Globus pallidus (tissue), 1 donor: ENCODE measurements at places on chromosomes 2 and 18.

- DNase-seq, result no peak
These were observed 1.5 kb upstream of the SLC30A3 start for GRCh38 chr2:27264253-27264752.

DNA sequence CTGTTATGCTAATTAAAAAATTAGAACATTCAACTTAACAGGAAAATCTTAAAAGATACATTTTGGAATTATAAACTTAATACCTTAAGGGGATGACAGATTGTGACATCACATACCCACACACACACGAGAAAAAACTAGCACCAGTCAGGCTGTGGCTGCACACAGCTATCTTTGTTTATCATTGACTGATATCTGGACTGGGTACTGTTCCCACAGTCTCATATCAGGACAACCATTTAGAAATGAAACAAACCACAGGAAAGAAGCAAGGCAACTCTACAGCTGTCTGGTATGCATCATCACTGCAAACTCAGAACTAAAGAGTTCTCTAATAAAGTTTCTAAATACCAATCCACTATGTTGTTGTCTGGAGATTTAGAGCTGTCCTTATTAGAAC is 210.9 kb upstream of the SMAD7 start:
- no peak for DNase-seq

DNA sequence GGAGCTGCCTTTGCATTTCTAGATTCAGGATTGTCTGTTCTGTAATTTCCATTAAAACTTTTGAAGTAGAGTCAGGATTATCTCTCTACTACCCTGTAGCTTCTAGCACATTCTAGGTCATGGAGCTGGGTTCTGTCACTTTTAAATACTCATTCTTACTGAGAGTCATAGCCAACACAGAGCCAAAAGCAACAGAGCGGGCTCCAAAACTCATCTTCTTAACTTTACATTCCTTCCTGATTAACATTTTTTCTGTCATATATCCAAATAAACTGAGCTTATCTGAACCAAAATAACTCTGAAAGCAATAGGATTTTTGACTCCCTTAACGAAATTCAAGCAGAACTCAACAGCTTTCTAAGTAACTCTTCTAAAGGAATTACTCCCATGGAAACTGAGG is 12.9 kb downstream of the PREPL start:
- DNase-seq, result no peak

- DNase-seq, result no peak
These were observed 94.7 kb upstream of the CDC42EP3 start for GRCh38 chr2:37766106-37766505.

DNA sequence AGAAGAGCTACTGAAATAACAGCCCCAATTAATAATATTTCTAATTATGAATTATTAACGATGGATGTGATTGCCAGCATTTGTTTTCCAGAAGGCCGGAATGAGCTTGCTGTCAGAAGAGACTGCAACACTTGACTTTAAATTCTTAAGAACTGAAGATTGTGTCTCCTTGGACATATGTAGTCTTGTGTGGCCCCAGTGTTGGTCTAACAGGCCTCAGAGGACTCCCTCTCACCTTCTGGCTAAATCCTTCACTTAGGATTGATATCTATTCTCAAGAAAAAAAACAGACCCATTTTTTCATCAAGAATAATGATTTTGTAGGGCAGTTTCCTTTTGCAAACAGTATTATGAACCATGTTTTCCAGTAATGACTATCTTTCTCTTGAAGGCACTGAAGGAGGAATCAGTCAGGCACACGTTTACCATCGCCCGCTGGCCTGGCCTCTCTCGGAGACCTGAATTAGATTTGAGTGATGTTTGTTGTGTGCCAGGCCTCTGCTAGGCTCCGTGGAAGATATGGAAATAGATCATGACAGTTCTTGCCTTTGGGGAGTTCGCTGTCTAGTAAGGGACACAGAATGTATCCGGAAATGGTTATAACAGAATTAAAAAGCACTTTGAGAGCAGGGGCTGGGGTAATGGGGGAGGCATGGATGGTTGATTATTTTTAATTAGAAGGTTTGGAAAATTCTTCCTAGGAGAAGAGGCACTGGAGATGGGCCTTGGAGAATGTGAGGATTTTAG is 258.0 kb downstream of the MYCN start:
- no peak for DNase-seq

DNA sequence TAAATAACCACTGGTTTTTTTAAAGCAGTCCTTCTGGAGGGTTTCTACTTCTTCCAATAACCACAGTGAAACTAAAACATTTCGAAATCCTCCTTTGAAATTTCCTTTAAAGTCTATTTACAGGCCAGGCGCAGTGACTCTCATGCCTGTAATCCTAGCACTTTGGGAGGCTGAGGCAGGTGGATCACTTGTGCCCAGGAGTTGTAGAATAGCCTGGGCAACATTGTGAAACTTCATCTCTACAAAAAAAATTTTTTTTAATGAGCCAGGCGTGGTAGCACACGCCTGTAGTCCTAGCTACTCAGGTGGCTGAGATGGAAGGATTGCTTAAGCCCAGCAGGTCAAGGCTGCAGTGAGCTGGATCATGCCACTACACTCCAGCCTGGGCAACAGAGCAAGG is 15.2 kb downstream of the KIDINS220 start:
- DNase-seq, result no peak

DNA sequence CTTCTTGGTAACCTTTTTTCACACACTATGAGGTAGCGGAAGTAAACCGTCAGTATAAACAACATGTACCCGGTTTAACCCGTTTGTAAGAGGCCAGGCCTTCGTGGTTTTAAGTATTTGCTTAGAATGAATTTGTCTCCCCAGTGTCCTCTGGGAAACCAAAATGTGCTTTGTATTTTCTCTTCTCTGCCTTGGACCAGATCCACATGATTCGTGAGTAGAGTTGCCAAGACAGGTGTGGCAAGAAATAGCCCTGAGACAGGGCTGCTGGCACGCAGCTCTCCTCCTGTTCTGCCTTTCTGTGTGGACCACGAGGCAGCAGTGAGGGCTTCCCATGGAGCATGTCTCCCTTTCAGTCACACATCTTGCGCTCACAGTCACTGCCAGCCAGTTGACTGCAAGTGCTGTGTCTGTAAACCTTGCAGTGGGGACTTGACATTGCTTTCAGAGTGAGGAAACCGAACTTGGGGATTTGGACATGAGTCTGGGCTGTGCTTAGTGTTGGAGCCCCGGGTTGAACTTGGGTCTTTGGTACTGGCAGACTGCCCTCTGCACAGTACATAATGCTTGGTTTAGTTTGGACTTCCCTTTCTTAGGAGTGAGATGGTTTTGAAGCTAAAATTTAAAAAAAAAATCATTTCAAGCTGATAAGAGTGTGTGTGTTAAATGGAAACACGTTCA is 19.1 kb downstream of the BCL2L11 start:
- no peak for DNase-seq

GRCh38 chr2:181046833-181047232 is 66.4 kb downstream of the UBE2E3 start:
- no peak for DNase-seq

DNA sequence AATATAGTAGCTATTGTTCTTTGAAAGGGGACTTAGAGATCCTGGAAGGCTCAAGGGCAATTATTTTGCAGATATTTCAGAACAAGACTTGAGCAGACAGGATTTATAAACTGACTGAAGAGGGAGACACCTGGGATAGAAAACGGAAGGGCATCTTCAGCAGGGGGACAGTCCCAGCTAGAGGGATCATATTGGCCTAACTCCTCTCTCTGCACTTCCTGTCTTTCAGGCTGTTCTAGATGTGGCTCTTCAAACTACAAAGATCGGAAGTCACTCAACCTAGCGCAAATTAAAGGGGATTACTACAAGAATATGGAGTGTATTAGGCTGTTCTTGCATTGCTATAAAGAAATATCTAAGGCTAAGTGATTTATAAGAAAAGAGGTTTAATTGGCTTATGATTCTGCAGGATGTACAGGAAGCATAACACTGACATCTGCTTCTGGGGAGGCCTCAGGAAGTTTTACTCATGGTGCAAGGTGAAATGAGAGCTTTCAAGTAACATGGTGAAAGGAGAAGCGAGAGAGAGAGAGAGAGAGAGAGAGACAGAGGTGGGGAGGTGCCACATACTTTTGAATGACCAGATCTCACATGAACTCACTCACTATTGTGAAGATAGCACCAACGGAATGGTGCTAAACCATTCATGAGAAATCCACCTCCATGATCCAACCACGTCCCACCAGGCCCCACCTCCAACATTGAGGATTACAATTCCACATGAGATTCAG is 5.3 kb upstream of the CTIF start:
- DNase-seq, result no peak

- DNase-seq, result no peak
These were observed 864 bp downstream of the LBH start for GRCh38 chr2:30231996-30232800.

GRCh38 chr2:55168221-55169154 is 63.6 kb downstream of the CLHC1 start:
- peak; percentile 96 for DNase-seq

- DNase-seq, result no peak
These were observed 9.1 kb downstream of the NCL start for GRCh38 chr2:231455222-231455621.
